ENCODE measurements at places on chromosomes 2 and 18. TPM values are rescaled to one million over a fixed set of nuclear protein-coding genes. Genes with fewer than 3 reads are reported as not detected.

Gene TTC31
- 9.4 TPM for total RNA-seq

Gene RNF181
- 239 TPM for total RNA-seq

Gene NETO1
- total RNA-seq, result not detected

Gene LOXHD1
- total RNA-seq, result not detected

Gene RFTN2
- total RNA-seq, result 25.6 TPM

Gene GAD1
- not detected for total RNA-seq

Gene UGT1A5
- total RNA-seq, result not detected

Gene ERFE
- total RNA-seq, result 0.92 TPM

Gene SCN2A
- total RNA-seq, result 2.4 TPM

All from aortic smooth muscle cell (primary cell).